Stimulated activated CD4-positive, alpha-beta T cell treated with anti-CD3 and anti-CD28 coated beads, TNF-alpha, amount 100 ng/mL, for 1 hour (primary cell): ENCODE measurements at places on chromosomes 11 and 22.

- DNase-seq, result no peak
Measured at GRCh38 chr11:83727251-83727650, 441.1 kb upstream of the CCDC90B start.

- no peak for DNase-seq
Measured at GRCh38 chr11:108906826-108907225, 242.0 kb downstream of the DDX10 start.

DNA sequence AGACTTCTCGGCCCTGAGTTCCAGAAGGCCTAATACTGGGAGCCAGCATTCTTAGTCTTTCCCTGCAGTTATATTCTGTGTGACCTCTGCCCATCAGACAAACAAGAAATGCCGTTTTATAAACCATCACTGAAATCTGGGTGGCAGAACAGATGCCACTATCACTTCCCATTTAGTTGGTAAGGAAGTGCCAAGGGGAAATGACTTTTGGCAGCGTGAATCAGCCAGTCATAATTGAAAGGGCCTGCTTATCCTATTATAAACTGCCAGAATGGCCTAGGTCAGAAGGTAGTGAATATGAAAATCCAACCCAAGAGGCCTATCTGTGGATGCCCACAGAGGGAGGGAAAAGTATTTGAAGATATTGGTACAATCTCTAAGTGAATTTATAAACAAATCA lies 646.8 kb upstream of the CCDC90B start:
- no peak for DNase-seq

DNA sequence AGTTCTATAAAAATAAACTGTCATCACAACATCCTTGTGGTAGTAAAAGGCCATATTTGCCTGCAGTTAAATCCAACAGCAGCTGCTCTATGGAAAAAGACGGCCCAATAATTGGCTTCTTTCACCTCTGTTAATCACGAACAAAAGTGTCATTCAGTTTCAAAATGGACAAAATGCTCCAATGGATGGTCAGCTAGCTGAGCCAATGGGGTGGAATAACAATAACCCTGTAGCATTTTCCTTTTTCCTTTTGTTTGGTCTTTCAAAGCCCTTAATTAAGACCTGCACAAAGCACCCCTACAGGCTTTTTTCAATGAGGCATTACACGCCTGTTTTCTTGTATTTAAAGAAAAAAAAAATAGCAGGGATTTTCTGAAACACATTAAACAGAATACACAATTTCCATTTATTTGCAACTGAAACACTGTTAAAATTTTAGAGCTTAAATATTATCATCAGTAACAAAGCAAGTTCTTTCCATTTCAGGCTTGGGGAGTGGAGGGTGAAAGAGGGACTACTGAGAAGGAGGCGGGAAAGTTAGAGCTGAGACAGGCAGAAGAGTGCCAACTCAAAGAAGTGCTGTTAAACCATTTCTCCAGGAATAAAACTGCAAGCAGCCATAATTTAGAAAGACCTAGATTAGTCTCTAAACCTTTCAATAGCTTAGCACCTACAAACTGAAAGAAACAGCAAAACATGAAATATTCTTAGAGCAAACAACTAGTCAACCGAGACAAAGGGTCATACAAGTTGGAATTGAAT lies 28.7 kb downstream of the LGR4 start:
- DNase-seq, result no peak

GRCh38 chr11:32312865-32313403 lies 122.4 kb downstream of the WT1 start:
- DNase-seq, result no peak

DNA sequence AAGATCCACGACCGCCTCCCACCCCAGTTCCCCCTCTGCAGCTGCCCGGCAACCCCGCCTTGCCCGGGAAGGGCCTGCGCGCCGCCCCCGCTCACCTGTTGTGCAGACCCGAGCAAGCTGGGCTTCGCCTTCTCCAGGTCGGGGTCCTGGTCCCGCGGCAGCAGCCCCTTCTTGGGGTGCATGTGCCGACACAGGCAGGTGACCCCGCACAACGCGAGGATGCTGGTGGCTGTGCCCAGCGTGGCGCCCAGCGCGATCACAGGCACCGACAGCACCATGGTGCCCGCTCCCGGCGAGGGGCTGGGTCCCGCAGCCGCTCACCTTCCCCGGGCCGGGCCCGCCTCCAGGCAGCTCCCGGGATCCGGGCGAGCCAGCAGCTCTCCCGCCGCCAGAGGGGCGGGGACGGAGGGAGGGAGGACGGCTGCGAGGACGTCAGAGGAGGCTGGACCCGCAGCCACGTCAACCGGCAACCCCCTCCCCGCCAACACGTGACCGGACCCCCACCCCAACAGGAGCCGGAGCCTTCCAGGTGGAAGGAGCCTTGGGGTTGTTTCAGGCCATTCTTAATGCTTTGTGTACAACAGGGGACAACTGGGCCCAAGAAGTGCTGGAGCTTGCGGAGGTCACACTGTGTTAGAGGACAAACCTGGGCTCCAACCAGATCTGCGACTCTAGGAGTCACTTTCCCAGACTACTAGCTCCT lies at the start of gene SYT13:
SYT13 (minus strand) TSS at position 412 of the 703 bp plus-strand sequence; CDS start at position 278, 134 bp downstream.
- no peak for DNase-seq
